ENCODE measurements at places on chromosomes 7 and 10.
A peak's percentile ranks its signal among the peaks of the same experiment; 100 is the strongest.

DNA sequence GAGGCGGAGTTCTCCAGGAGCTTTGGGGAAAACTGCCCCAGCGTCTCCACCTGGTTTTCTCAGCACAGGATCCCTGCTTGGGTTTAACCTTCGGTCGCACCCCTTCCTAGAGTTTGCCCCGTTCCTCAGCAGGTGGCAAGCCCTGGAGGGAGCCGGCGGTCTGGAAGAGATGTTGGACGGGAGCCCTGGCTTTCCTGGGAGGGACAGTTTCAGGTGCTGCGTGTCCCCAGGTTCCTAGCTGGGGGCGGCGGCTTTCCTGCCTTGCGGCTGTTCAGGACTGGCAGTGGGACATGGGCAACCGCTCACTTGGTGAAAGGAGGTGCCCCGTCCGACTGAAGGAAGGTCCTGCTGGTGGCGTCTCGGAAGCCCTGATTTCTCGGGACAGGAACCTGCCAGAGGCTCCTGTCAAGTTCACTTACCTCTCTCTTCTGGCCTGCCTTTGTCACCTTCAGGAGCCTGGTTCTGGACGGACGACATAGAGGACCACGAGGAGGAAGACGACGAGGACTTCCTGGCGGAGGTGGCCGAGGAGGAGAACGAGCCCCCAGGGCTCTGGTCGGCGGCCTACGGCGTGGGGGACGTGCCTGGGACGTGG is 14.8 kb downstream of the ZNF316 start:
- no peak overlapping the region for H3K27ac ChIP-seq
- peaks cover 5% of the 10 kb centered on the region for H3K27me3 ChIP-seq
- no peak for DNase-seq
- no peak overlapping the region for H3K4me3 ChIP-seq

DNA sequence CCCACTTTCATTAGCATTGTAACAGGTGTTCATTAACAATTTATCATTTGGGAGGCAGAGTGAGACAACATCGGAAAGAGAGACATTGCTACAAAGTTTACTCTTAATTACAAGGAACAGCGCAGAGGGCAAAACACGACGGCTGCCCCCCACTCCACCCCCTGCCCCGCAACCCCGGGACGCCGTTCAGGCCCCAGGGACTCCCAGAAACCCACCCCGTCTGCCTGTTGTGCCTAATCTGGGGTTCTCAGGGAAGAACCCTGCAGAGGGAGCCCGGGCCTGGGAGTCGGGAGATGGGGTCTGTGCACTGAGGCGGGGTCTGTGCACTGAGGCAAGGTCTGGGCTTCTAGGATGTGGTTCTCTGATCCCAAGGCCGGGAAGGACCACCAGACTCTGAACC is 25.2 kb downstream of the UNCX start:
- H3K4me3 ChIP-seq = no peak overlapping the region
- peaks cover 5% of the 10 kb centered on the region for H3K27me3 ChIP-seq
- no peak for DNase-seq
- H3K4me1 ChIP-seq = no peaks in the 10 kb centered on the region

DNA sequence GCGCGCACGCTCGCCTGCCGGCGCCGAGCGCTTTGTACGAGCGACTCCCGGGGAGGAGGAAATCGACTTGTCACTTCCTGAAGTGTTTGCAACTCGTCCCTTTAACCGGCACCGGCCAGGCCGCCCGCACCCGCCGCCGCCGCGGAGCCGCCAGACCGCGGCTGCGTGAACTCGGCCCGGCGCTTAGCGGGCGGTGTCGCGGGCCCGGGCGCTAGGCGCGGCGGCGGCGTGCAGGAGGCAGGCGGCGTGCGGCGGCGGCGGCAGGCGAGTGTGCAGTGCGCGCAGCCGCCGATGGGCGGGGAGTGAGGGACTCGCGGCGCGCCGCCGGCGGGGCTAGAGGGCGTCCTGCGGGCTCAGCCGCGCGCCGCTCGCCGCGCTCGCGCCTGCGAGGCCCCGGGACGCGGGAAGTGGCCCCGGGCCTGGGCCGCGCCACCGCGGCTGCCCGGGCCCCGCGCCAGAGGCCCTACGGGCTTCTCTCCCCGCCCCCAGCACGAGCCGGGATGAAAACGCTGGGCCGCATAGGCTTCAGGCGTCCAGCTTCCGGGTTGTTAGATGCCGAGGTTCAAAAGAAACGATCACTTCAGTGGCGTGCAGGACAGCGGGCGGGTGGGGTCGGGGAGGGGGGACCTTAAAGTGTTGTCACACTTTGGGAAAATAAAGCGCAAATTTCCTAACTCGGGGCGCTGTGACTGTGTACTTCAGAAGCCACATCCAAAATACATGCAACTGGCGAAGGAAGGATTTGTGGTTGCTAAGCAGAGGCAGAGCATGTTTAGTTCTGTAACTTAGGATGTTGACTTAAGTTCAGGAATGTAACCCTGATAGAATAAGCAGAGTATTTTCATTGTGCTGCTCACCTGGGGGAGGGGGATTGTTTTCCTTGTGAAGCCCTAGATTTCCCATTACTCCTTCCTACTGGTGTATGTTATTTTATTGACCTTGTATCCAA is at the start of gene FAM53B:
Gene FAM53B, minus strand, starts transcription at position 277 of the 949 bp plus-strand sequence. CDS start 37,665 bp downstream, outside the sequence.
- peaks cover 2% of the 10 kb centered on the region for H3K27me3 ChIP-seq
- peaks cover 40% of the 10 kb centered on the region for H3K4me1 ChIP-seq
- H3K36me3 ChIP-seq = peaks cover 9% of the 10 kb centered on the region
- peak; percentile 84 for DNase-seq

- no peak for DNase-seq
- H3K36me3 ChIP-seq = no peaks in the 10 kb centered on the region
- H3K4me1 ChIP-seq = no peaks in the 10 kb centered on the region
Measured at GRCh38 chr10:104441329-104442000, 87.8 kb downstream of the CFAP58 start.

DNA sequence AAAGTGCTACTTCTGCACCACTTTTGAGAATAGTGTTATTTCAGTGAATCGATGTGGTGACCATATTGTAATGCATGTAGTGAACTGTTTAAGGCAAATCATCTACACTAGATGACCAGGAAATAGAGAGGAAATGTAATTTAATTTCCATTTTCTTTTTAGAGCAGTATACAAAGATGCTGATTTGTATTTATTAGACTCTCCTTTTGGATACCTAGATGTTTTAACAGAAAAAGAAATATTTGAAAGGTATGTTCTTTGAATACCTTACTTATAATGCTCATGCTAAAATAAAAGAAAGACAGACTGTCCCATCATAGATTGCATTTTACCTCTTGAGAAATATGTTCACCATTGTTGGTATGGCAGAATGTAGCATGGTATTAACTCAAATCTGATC is 110.4 kb downstream of the CFTR start:
- no peaks in the 10 kb centered on the region for H3K36me3 ChIP-seq
- H3K4me3 ChIP-seq = no peak overlapping the region
- DNase-seq = no peak
- H3K27ac ChIP-seq = no peak overlapping the region
- no peaks in the 10 kb centered on the region for H3K4me1 ChIP-seq
- no peaks in the 10 kb centered on the region for H3K27me3 ChIP-seq

- no peaks in the 10 kb centered on the region for H3K4me1 ChIP-seq
- no peak for DNase-seq
- H3K4me3 ChIP-seq = no peak overlapping the region
- H3K27me3 ChIP-seq = peaks cover 34% of the 10 kb centered on the region
Measured at GRCh38 chr7:264541-265191, 25.3 kb upstream of the FOXL3 start.

DNA sequence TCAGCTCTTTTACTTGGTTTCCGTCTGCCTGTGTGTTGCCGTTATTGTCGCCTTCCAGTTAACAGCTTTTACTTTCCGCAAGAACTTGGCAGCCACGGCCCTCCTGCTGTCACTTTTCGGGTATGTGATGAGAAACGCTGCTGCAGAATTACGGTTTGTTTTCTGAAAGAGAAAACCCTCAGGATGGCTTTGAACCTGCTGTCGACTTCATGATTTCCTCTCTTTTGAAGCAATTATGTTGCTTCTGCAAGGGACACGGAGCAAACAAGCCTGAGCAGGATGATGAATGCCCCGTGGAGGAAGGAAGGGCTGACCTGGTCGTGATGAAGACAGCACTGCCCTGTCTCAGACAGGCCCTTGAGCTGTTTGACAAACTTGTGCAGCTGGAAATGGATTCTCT is 339.8 kb downstream of the ABCA13 start:
- no peaks in the 10 kb centered on the region for H3K36me3 ChIP-seq
- no peaks in the 10 kb centered on the region for H3K4me1 ChIP-seq
- no peak for DNase-seq
- H3K27me3 ChIP-seq = no peaks in the 10 kb centered on the region
- H3K4me3 ChIP-seq = no peak overlapping the region
- H3K27ac ChIP-seq = no peak overlapping the region

- no peaks in the 10 kb centered on the region for H3K27me3 ChIP-seq
- peak overlapping the region; percentile 34 for H3K27ac ChIP-seq
- H3K4me1 ChIP-seq = no peaks in the 10 kb centered on the region
- H3K36me3 ChIP-seq = peaks cover 4% of the 10 kb centered on the region
Measured at GRCh38 chr7:105097619-105098018, 83.6 kb downstream of the KMT2E start.

DNA sequence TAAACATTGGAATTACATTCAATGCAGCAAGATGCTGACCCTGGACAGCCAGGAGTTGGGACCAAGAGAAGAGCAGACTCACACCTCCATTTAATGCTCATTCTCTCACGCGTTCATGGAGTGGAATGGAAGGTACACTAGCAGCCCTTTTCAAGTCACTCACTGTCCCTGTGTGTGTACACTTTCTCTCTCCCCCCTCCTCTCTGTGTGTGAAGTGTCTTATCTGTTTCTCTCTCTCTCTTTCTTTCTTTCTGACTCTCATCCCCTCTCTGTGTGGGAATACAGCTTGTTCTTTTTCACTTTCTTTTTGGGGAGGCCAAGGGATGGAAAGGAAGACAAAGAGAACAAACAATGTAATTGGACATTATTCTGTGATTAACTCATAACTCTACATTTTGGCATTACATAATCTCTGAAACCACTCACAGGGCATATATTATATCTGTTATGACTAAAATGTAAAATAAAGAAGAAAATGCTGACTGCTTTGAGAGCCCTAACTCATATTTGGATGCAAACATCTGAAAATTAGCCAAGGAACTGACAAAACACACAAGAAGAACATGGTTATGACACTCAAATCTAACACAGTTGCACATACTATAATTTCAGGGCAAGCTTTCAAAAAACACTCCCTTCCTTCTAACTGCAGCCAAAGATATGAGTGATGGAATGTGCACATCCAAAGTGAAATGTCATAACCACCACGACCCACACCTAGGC is 188.8 kb downstream of the PARD3 start:
- H3K4me1 ChIP-seq = peaks cover 11% of the 10 kb centered on the region
- no peaks in the 10 kb centered on the region for H3K36me3 ChIP-seq
- H3K27me3 ChIP-seq = peaks cover 4% of the 10 kb centered on the region
- DNase-seq = no peak

GRCh38 chr7:142153400-142153799 is 41.9 kb downstream of the MGAM2 start:
- H3K36me3 ChIP-seq = no peaks in the 10 kb centered on the region
- no peak overlapping the region for H3K27ac ChIP-seq
- no peaks in the 10 kb centered on the region for H3K4me1 ChIP-seq
- H3K4me3 ChIP-seq = no peak overlapping the region
- H3K27me3 ChIP-seq = no peaks in the 10 kb centered on the region
- DNase-seq = peak; percentile 26

DNA sequence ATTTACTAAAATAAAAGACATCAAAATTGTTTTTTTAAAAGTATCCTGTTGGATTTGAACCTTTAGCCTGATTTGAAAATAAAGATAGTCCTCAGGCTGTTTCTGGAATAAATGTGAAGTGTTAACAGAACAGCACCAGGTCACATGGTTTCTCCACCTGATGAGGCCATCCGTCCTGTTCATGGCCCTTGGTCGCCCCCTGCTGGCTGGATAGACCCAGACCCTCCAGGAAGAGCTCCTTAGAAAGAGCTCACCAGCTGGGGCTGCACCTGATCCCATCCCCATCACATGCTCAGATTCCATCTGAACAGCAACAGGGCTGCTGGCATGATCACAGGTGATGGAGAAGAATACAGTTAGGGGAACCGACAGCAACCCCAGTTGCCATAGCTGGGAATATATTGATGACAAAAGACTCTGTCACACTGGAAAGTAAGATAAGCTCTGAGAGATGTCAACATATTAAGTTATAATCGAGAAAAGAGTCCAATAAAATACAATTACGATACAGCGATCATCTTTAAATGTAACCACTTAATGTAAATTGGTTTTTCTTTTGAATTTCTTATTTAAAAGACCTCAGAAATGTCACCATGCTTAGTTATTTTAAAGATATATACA is 4.8 kb downstream of the OR2A14 start:
- no peaks in the 10 kb centered on the region for H3K27me3 ChIP-seq
- H3K4me1 ChIP-seq = no peaks in the 10 kb centered on the region
- H3K4me3 ChIP-seq = no peak overlapping the region
- no peak overlapping the region for H3K27ac ChIP-seq
- no peaks in the 10 kb centered on the region for H3K36me3 ChIP-seq
- DNase-seq = peak; percentile 94

DNA sequence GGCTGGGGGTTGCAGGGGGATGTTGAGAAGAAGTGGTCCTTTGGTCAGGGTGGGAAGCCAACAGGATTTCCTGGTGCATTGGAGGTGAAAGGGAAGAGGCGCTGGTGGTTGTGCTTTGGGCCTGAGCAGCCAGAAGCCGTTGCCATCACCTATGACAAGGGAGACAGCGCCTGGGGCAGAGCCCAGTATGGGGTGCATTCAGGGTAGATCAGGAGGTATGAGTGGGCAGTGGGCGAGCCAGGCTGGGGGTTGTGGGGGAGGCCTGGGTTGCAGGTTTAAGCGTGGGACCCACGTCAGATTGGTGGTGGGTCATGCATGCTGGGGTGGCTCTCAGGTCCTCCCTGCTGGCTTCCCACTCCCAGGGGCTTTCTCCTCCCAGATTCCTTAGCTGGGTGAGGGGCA is 6.3 kb upstream of the PILRB start:
- H3K36me3 ChIP-seq = peaks cover 32% of the 10 kb centered on the region
- peaks cover 6% of the 10 kb centered on the region for H3K4me1 ChIP-seq
- peaks cover 10% of the 10 kb centered on the region for H3K27me3 ChIP-seq
- no peak overlapping the region for H3K27ac ChIP-seq
- peak overlapping the region; percentile 31 for H3K4me3 ChIP-seq

DNA sequence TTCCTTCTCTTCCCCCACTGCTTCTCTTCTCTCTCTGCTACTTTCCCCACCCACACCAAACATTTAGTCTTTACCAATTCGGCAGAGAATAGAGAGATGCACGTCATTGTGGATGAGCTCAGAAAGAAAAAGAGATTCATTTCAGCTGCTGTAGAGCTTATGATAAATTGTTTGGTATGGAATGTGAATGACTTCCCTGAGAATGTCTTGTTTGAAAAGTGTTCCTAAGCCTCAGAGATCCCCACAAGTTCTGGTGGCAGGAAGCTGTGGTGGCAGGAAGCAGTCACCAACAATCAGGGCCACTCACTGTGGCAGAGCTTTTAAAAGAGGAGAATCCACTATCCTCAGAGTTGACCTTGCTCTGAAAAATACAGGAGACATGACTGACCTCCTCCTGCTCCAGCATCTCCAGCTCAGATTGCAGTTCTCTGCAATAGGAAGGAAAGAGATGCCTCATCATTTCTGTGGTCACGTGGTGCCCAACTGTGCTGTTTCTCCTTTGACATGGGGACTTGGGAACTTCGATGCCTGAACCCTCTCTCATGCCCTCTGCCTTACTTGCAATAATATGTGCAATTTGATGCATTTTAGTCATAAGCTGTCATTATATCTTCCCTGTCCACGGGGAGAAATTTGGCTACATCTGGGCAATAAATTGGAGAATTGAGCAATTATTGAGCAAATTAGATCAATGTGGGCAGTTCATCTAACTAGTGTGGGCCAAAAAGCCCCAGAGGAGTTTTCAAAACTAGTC is 76.5 kb downstream of the BMPER start:
- H3K27ac ChIP-seq = no peak overlapping the region
- peaks cover 6% of the 10 kb centered on the region for H3K4me1 ChIP-seq
- H3K27me3 ChIP-seq = no peaks in the 10 kb centered on the region

- peaks cover 3% of the 10 kb centered on the region for H3K27me3 ChIP-seq
- peaks cover 3% of the 10 kb centered on the region for H3K4me1 ChIP-seq
- no peak overlapping the region for H3K4me3 ChIP-seq
- no peak overlapping the region for H3K27ac ChIP-seq
- H3K36me3 ChIP-seq = no peaks in the 10 kb centered on the region
Measured at GRCh38 chr7:54880326-54880989, 121.4 kb upstream of the SEC61G start.

All from endothelial cell (in vitro differentiated cells).